Progenitor cell of endocrine pancreas (in vitro differentiated cells): ENCODE measurements at places on chromosomes 5 and 9. TPM values are rescaled to one million over a fixed set of nuclear protein-coding genes. Genes with fewer than 3 reads are reported as not detected.

DNA sequence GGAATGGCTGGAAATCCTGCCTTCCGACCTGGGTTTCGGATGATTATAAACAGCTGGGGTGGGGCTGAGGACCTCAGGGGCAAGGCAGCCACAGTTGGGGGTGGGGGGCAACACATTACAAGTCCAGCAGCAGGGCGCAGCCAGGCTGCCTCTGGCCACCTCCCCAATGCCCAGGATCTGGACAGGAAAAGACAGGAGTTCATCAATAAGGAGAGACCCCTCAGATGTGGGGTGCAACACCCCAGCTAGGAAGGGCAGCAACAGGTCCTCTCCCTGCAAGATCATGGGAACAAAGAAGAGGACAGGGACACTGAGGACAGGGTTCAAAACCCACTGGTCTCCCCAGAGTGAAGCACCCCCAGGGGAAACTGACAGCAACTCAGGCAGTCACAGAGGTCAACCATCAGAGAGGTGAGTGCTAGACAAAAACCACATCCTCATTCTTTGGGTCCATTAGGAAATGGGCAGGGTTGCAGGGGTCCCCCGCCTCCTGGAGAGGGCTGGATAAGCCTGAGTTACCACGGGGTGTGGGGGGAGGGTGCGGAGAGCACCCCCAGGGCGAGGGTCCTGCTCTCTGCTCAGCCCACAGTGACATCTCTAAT, 33.5 kb downstream of the SEMA4D start:
- no peak for DNase-seq
- H3K4me1 ChIP-seq = peaks cover 14% of the 10 kb centered on the region
- no peak overlapping the region for H3K4me3 ChIP-seq
- no peaks in the 10 kb centered on the region for H3K36me3 ChIP-seq

DNA sequence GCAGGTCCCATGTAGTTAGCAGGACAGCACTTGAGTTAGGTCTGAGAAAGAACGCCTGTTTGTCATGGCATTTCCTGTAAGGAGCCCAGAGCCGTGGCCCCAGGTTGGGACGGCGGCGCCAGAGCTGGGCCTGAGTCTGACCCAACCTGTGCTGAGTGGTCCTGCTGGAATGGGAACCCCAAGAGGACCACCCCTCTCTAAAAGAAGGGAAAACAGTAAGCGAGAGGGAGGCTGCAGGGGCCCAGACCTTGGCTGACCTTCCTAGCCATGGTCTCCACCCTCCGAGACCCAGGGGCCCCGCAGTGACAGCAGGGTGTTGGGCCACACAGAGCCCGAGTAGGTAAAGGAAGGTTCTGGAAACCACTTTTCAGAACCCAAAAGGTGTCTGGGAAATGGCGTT, 1.8 kb upstream of the LRRC14B start:
- peaks cover 3% of the 10 kb centered on the region for H3K4me1 ChIP-seq
- H3K4me3 ChIP-seq = no peak overlapping the region
- no peak overlapping the region for H3K27ac ChIP-seq
- DNase-seq = no peak
- H3K27me3 ChIP-seq = peaks cover 5% of the 10 kb centered on the region

DNA sequence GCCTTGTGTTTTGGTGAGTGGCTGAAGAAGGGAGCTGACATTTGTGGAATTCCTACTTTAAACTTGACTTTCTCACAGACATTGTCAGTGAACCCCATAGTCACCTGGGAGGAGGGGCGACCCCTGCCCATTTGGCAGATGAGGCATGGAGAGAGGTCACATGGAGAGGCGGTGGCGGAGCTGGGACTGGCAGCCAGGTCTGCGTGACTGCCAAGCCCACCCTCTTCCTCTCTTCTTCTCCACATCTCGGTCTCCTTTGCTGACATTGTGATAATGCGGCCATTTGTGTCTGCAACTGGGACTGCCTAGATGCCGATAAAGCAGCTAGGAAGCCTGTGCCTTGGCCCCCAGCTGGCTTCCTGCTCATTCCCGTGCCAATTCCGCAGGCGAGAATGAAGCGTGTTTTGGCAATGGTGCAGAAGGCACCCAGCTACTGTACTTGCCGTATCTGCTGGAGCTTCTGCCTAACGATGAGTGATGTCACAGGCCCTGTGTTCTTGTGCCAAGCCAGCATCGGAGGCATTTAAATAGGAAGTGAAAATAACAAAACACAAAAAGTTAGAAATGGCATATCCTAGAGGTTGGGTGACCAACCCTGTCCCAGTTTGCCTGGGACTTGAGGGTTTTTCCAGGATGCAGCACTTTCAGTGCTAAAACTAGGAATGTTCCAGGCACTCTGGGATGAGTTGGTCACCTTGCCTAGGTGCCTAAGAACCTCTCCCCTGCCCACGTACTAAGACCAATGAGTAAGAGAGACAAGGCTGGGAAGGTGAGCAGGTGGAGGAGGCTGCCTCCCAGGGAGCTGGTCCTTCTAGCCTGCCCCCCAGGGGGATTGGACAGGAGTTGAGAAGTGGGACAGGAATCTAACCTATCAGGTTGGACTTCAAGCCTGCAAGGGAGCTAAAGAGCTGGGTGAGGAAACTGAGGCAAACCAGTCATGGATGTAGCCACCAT, 23.6 kb downstream of the OLFML2A start:
- no peak overlapping the region for H3K4me3 ChIP-seq
- no peak for DNase-seq
- peak overlapping the region; percentile 84 for H3K27ac ChIP-seq
- H3K27me3 ChIP-seq = no peaks in the 10 kb centered on the region
- no peaks in the 10 kb centered on the region for H3K36me3 ChIP-seq

DNA sequence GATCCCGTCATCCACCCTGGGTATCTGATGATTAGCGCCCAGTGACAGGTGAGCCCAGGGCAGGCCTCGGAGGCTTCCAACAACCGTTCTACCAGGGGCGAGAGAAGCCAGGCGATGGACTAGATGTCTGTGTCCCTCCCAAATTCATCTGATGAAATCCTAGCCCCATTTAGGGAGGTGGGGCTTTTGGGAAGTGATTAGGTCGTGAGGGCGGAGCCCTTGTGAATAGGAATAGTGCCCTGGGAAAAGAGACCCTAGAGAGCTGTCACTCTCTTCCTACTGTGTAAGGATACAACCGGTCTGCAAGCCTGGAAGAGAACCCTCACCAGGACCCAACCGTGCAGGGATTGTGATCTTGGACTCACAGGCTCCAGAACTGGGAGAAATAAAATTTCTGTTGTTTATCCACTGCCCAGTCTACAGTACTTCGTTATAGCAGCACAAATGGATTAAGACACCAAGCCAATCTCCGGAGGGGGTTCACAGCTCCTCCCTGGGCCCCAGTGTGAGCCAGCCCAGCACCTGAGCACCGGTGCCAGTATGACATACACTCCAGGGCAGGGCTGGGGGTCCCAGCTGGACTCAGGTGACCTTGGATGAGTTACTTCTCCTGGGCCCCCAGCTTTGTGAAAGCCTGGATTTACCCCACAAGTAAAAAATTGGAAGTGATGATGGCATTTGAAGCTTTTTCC, 162.2 kb downstream of the DAB2IP start:
- peaks cover 25% of the 10 kb centered on the region for H3K27me3 ChIP-seq
- no peaks in the 10 kb centered on the region for H3K36me3 ChIP-seq
- H3K27ac ChIP-seq = no peak overlapping the region
- no peak for DNase-seq
- no peak overlapping the region for H3K4me3 ChIP-seq
- peaks cover 17% of the 10 kb centered on the region for H3K4me1 ChIP-seq

- no peaks in the 10 kb centered on the region for H3K4me1 ChIP-seq
- no peak overlapping the region for H3K27ac ChIP-seq
- no peak overlapping the region for H3K4me3 ChIP-seq
- no peak for DNase-seq
- H3K27me3 ChIP-seq = no peaks in the 10 kb centered on the region
These were observed 525.4 kb upstream of the TLE4 start for GRCh38 chr9:79046401-79046800.

- H3K27ac ChIP-seq = no peak overlapping the region
- H3K27me3 ChIP-seq = no peaks in the 10 kb centered on the region
- no peak overlapping the region for H3K4me3 ChIP-seq
- H3K36me3 ChIP-seq = peaks cover 5% of the 10 kb centered on the region
- no peak for DNase-seq
These were observed 48.4 kb downstream of the EXOSC2 start for GRCh38 chr9:130741831-130742449.

DNA sequence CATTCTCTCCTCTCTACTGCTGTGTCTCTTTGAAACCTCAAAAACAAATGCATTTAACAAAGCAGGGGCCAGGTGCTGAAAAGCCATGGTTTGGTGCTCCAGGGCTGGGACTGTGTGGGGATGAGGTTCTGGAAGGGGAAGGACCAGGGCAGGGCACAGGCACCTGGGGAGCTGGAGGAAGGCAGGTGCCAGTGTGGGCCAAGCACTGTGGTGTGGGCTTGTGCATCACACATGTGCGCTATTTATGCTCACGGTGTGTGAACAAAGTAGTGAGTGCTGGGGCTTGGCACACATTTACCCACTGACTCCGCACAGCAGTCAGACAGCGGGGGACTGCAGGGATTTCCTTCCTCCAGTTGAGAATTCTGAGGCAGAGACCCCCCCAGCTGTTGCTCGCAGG, 10.1 kb downstream of the HRH2 start:
- peaks cover 16% of the 10 kb centered on the region for H3K4me1 ChIP-seq
- no peak overlapping the region for H3K27ac ChIP-seq
- no peaks in the 10 kb centered on the region for H3K36me3 ChIP-seq
- H3K27me3 ChIP-seq = peaks cover 13% of the 10 kb centered on the region
- no peak overlapping the region for H3K4me3 ChIP-seq
- DNase-seq = no peak

GRCh38 chr5:107484281-107484680, 186.5 kb downstream of the EFNA5 start:
- H3K4me1 ChIP-seq = peaks cover 9% of the 10 kb centered on the region
- no peak overlapping the region for H3K27ac ChIP-seq
- no peaks in the 10 kb centered on the region for H3K36me3 ChIP-seq
- no peaks in the 10 kb centered on the region for H3K27me3 ChIP-seq
- no peak overlapping the region for H3K4me3 ChIP-seq

GRCh38 chr9:116208417-116209232, 55.0 kb downstream of the PAPPA start:
- H3K4me3 ChIP-seq = no peak overlapping the region
- H3K4me1 ChIP-seq = no peaks in the 10 kb centered on the region
- peaks cover 2% of the 10 kb centered on the region for H3K27me3 ChIP-seq
- DNase-seq = no peak
- H3K27ac ChIP-seq = no peak overlapping the region

The NUDT2 gene
- 21.1 TPM in 2 replicates for total RNA-seq

The LCN6 gene
- not detected in 2 replicates for total RNA-seq

The DOCK2 gene
- 0.78 TPM in 1 of 2 replicates, not detected in the other for total RNA-seq

GRCh38 chr9:85516455-85516854, 225.3 kb downstream of the AGTPBP1 start:
- no peaks in the 10 kb centered on the region for H3K36me3 ChIP-seq
- H3K4me3 ChIP-seq = no peak overlapping the region
- no peak overlapping the region for H3K27ac ChIP-seq
- DNase-seq = no peak

The SLC26A2 gene
- 11.7 and 12.6 TPM in 2 replicates for total RNA-seq

The PHYHD1 gene
- total RNA-seq = 19.9 and 21.3 TPM in 2 replicates

DNA sequence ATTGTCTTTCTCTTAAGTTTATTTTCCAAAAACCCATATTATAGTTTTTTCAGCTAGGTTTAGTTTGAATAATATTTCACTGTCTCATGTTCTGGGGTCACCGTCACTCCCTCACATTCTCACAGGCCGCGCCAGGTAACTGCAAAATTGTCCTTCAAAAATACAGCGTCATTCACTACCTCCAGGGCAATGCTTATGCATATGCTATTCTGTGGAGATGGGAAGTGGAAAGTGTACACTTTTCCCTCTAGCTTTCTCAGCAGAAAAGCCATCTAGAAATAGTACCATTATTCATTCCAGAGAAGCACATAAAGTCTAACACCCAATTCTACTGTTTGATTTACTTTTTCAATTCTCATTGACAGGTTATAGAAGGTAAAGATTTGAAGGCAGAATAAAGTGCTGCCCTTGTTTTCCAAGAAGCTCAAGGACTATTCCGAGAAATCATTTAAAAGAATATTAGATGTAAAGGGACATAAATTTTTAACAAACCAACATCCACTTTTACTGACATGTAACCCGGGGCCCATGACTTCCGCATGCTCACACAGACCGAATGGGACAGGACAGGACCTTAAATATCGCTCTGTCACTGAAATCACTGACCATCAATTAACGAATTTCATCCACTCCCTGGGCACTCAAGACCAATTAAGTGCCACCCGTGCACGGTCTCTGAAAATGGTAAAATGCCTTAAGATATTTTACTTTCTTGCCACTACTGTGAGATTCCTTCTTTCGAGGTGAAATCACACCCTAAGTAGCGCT, 720 bp downstream of the NUDT12 start:
- H3K27ac ChIP-seq = peak overlapping the region; percentile 96
- no peaks in the 10 kb centered on the region for H3K27me3 ChIP-seq

- no peak overlapping the region for H3K4me3 ChIP-seq
- peaks cover 16% of the 10 kb centered on the region for H3K4me1 ChIP-seq
- no peak overlapping the region for H3K27ac ChIP-seq
- H3K36me3 ChIP-seq = no peaks in the 10 kb centered on the region
These were observed 1.5 kb upstream of the MOB3B start for GRCh38 chr9:27530915-27531755.

DNA sequence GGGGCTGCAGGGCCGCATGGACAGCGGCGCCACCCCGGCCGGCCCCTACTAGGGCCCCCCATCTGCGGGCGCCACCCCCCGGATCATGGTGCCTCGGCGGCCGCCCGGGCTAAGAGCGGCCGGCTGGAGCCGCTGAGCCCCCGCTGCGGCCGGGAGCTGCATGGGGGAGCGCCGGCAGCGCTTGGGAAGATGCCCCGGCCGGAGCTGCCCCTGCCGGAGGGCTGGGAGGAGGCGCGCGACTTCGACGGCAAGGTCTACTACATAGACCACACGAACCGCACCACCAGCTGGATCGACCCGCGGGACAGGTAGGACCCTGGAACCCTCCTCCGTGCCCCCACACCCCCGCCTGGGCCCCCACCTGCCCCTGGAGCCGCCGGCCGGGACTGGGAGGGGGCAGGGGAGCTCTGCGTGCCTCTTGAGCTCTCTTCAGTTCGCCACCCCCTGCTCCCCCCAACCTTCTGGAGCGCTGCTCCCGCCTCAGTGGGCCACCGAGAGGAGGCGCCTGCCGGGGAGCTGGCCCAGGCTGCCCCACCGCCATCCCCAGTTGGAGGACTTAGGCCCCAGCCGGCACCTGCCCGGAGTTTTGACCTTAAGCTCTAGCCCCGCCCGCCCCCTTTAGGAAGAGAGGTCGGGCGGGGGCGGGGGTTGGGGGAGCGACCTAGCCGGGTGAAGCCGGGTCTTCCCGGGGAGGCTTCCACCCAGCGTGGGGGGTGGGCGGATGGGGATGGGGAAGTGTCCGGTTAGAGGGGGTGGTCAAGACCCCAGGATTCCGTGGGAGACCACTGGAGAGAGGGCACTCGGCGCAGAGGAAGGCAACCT, 730 bp downstream of the WWC1 start:
- peak overlapping the region; percentile 85 for H3K4me3 ChIP-seq
- peaks cover 2% of the 10 kb centered on the region for H3K36me3 ChIP-seq

- H3K4me1 ChIP-seq = peaks cover 7% of the 10 kb centered on the region
- no peak overlapping the region for H3K27ac ChIP-seq
- no peaks in the 10 kb centered on the region for H3K27me3 ChIP-seq
- no peak for DNase-seq
These were observed 15.8 kb upstream of the NRARP start for GRCh38 chr9:137317718-137318511.

GRCh38 chr9:3823842-3824475, 298.2 kb upstream of the RFX3 start:
- H3K27me3 ChIP-seq = peaks cover 2% of the 10 kb centered on the region
- DNase-seq = no peak
- no peak overlapping the region for H3K4me3 ChIP-seq
- H3K36me3 ChIP-seq = peaks cover 24% of the 10 kb centered on the region

The C5orf52 gene
- total RNA-seq = not detected in 2 replicates

The SPATA31E1 gene
- not detected in 2 replicates for total RNA-seq

- no peak overlapping the region for H3K4me3 ChIP-seq
- H3K4me1 ChIP-seq = peaks cover 18% of the 10 kb centered on the region
- H3K27me3 ChIP-seq = no peaks in the 10 kb centered on the region
- peaks cover 2% of the 10 kb centered on the region for H3K36me3 ChIP-seq
- no peak for DNase-seq
- H3K27ac ChIP-seq = no peak overlapping the region
These were observed 26.7 kb downstream of the XRCC4 start for GRCh38 chr5:83104021-83104420.
